CD4-positive, alpha-beta memory T cell (primary cell): ENCODE measurements at places on chromosomes 6 and 20. TPM values are rescaled to one million over a fixed set of nuclear protein-coding genes. Genes with fewer than 3 reads are reported as not detected.

ADGRF1 gene
- not detected for polyA plus RNA-seq

BPIFA1 gene
- polyA plus RNA-seq, result not detected

CFB gene
- polyA plus RNA-seq, result not detected

FOXQ1 gene
- not detected for polyA plus RNA-seq

ECT2L gene
- polyA plus RNA-seq, result 0.13 TPM

PLAGL2 gene
- 1.1 TPM for polyA plus RNA-seq

LGSN gene
- not detected for polyA plus RNA-seq

SRPK1 gene
- 51.2 TPM for polyA plus RNA-seq

OPRM1 gene
- not detected for polyA plus RNA-seq

NRN1 gene
- not detected for polyA plus RNA-seq

TBC1D7 gene
- polyA plus RNA-seq, result 16.2 TPM

RSPO3 gene
- polyA plus RNA-seq, result not detected

TCP11 gene
- polyA plus RNA-seq, result not detected

TRAPPC3L gene
- polyA plus RNA-seq, result not detected

ZKSCAN4 gene
- polyA plus RNA-seq, result 2.4 TPM

CRISP3 gene
- polyA plus RNA-seq, result not detected

CENPW gene
- 1.7 TPM for polyA plus RNA-seq

OXT gene
- polyA plus RNA-seq, result 1.00 TPM

EPPIN gene
- polyA plus RNA-seq, result not detected

PKIB gene
- polyA plus RNA-seq, result 0.24 TPM

NOX3 gene
- polyA plus RNA-seq, result not detected

HINT3 gene
- 9.6 TPM for polyA plus RNA-seq

SLC32A1 gene
- polyA plus RNA-seq, result not detected

VSX1 gene
- not detected for polyA plus RNA-seq

HCRTR2 gene
- polyA plus RNA-seq, result not detected

CAGE1 gene
- 0.05 TPM for polyA plus RNA-seq

BMP5 gene
- not detected for polyA plus RNA-seq

RNASET2 gene
- 586 TPM for polyA plus RNA-seq

GTSF1L gene
- not detected for polyA plus RNA-seq

FOXA2 gene
- polyA plus RNA-seq, result not detected

APMAP gene
- 130 TPM for polyA plus RNA-seq

SSTR4 gene
- not detected for polyA plus RNA-seq

SLC44A4 gene
- polyA plus RNA-seq, result 0.11 TPM

WFDC2 gene
- polyA plus RNA-seq, result not detected

TNFRSF21 gene
- polyA plus RNA-seq, result not detected

OR2H1 gene
- polyA plus RNA-seq, result not detected

RAET1L gene
- not detected for polyA plus RNA-seq

SLC22A16 gene
- not detected for polyA plus RNA-seq

C6orf132 gene
- polyA plus RNA-seq, result not detected

RIPOR2 gene
- polyA plus RNA-seq, result 431 TPM

MUC22 gene
- polyA plus RNA-seq, result not detected

CGA gene
- not detected for polyA plus RNA-seq

TGM2 gene
- polyA plus RNA-seq, result 0.09 TPM

BIRC7 gene
- not detected for polyA plus RNA-seq

MYL9 gene
- not detected for polyA plus RNA-seq

EBF4 gene
- not detected for polyA plus RNA-seq

HUS1B gene
- polyA plus RNA-seq, result 2.3 TPM

ISM1 gene
- polyA plus RNA-seq, result 7.7 TPM

UBE2C gene
- 0.36 TPM for polyA plus RNA-seq

TNFRSF6B gene
- not detected for polyA plus RNA-seq

CLVS2 gene
- not detected for polyA plus RNA-seq

CST5 gene
- polyA plus RNA-seq, result not detected

NT5E gene
- polyA plus RNA-seq, result 15.8 TPM

F13A1 gene
- polyA plus RNA-seq, result 0.06 TPM

RPS6KA2 gene
- polyA plus RNA-seq, result 1.1 TPM

SLC22A1 gene
- not detected for polyA plus RNA-seq
